Hippocampal formation (tissue), 2 donors: ENCODE measurements at places on chromosomes 7 and 10.

DNA sequence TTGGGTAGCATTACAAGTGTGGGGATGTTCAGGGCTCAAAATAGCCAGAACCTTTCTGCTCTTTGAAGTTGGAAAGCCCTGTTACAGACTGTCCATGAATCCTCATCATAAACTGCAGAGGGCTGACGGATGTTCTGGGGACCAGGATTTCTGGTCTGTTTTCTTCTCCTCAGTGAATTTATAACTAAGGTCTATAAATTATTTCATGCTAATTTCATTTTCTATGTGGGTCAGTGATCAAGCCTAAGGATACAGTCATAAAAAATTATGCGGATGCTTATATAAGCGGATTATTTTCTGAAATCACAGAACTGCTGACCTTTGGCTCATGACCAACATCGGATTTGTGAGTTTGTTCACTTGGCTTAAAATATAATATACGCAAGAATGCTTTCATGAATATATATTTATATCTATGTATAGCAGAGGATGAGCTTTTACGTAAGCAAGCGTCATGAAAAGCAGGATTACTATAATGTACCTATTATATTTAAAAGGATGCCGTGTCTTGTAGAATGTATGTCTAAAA, 263.7 kb downstream of the GLI3 start:
- DNase-seq = no peak

DNA sequence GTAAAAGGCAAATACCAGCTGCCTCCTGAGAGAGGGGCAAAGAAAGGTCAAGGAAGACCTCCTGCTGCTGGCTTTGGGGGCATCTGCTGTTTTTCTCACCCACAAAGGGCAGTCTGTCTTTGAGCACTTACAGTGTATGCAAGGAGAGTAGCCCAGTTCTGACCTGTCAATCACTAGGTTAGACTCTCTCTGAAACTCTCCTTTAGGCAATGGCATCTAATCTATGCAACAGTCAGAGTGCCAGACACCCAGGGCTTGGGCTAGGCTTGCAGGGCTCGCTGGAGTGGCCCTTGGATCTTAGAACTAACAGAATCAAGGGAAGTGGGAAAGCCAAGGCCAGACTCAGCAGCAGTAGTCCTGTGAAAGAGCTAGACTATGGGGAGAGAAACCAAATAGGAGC, 522.9 kb downstream of the NRG3 start:
- no peak for DNase-seq

DNA sequence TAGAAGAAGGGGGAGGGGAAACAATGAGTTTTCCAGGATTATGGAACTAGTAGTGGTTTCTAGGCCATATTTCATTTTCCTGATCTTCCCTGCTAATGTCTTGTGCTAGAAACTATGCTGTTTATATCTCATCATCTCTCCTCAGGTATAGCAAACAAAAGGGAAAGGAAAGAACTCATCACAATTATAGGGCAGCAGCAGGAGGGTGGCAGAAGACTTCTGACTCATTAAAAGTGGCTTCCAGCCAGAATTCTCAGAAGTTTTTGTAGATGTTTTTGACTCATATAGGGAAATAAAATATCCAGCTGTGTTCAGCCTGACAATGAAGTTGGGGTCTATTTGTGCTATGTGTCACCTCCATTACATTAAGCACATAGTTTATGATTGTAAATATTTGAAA, 6.5 kb downstream of the AHR start:
- DNase-seq = no peak

- DNase-seq = no peak
Observed at GRCh38 chr7:84389242-84389641, 194.7 kb upstream of the SEMA3A start.

DNA sequence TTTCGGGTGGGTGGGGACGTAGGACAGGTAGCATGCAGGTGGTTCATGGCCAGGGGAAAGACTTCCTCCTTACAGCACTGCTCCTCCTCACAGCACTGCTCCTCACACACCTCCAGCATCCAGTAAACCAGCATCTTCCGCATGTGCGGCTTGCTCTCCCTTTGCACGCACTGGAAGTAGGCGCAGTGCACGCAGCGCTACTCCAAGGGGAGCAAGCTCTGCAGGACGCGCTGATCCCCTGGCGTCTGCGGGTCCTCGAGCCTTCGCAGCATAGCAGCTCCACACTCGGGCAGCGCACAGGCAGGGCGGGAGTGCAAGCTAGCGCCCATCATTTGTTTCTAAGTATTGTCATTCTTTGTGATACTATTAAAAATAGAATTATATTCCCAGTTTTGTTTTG, 30.5 kb upstream of the MAP3K8 start:
- no peak for DNase-seq

DNA sequence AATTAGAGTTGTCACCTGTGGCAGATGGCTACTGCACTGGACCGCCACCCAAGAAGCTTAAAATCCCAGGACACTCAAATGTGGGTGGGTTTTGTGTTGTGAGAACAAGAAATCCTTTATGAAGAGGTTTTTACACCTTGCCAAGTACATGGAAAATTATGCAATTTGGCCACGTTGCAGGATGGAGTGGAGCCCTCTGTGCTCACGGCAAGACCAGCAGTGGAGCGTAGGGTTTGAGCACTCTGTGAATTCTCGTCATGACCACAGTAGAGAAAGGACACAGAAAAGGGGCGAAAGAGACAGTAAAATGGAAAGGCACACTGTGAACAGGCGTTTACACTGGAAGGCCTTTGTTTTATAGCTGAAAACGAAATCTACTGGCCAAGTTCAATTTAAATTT, 222.6 kb downstream of the ADARB2 start:
- DNase-seq = no peak

DNA sequence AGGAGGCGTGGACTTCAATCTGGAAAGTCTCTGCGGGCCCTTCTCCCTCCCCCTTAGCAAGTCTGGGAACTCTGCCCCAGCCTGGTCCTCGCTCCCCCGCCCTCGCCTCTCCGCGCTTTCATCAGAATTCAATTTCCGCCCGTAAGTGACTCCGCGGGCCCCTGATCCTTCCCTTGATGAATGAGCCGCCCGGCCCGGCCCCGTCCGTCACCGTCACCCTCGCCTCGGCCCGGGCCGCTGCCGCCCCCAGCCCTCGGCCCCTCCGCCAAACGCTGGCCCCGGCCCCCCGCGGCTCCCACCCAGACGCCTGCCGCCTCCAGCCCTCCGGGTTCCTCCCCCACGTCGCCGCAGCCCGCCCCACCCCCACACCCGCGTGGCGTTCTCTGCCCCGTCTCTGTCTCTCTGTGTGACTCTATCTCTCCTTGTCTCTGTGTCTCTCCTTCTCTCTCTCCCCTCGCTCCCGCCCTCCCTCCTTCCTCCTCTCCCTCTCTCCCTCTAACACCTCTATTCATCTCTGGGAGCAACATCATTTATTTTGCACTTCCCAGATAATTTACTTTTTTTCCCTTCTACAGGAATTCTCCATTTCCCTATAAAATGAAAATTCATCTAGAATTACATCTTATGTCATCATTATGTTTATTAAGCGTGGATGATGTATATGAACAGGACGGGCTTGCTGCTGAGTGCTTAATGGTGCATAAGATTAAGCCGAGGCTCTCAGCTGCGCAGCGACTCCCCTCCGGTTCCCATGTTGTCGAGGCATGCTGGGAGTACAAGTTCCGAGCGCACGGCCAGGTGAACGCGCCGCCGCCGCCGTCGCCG, 91.2 kb upstream of the PAX2 start:
- DNase-seq = no peak

- DNase-seq = no peak
Observed at GRCh38 chr10:129278686-129279085, 188.4 kb upstream of the MGMT start.

- DNase-seq = no peak
Observed at GRCh38 chr10:103783681-103784080, 71.7 kb downstream of the SH3PXD2A start.

DNA sequence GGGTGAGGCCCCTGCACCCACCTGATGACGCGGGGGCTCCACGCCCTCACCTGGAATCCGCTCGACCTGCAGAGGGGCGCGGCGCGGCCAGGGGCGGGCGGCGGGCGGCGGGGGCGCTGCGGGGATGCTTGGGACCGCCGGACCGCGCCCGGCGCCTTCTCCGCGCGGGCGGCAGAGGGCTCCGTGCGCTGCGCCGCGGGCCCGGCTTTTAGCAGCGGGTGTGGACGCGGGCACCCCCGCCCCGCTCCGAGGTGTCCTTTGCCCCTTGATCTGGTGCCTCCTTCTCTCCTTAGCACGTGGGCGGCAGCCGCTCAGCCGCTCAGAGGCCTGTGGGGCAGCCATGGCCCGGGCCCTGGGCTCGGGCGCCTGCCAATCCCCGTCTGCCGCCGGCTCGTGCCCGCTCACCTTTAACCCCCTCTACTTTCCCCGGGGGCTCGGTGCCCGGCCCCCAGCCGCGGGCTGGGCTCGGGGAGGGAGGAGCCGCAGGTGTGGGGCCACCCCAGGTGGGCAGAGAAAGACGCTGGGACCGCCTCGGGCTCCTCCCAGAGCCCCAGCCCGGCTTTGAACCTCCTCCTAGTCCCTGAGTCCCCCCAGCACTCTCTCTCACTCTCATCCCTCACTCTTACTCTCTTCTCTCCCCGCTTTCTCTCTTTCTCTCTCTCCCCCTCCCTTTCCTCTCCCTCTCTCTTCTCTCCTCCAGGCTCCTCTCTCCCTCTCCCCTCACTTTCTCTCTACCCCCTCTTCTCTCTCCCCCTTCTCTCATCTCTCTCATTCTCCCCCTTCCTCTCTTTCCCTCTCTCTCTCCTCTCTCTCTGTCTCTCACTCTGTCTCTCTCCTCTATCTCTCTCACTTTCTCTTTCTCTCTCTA, 19.7 kb upstream of the VPS37D start:
- no peak for DNase-seq
